Colonic mucosa (tissue), 4 donors: ENCODE measurements at places on chromosomes 12 and 14. TPM values are rescaled to one million over a fixed set of nuclear protein-coding genes. Genes with fewer than 3 reads are reported as not detected.

The ZNF891 gene
- 1.0 TPM for total RNA-seq

The CPNE8 gene
- 11.7 TPM for total RNA-seq

- H3K4me3 ChIP-seq: no peak overlapping the region
- no peaks in the 10 kb centered on the region for H3K36me3 ChIP-seq
- H3K4me1 ChIP-seq: no peaks in the 10 kb centered on the region
- DNase-seq: no peak
- H3K27ac ChIP-seq: no peak overlapping the region
- H3K27me3 ChIP-seq: no peaks in the 10 kb centered on the region
These were observed 517.6 kb upstream of the TMEM132C start for GRCh38 chr12:127749416-127749815.

- H3K27me3 ChIP-seq: no peaks in the 10 kb centered on the region
- no peak overlapping the region for H3K4me3 ChIP-seq
- no peaks in the 10 kb centered on the region for H3K36me3 ChIP-seq
- no peaks in the 10 kb centered on the region for H3K4me1 ChIP-seq
- H3K27ac ChIP-seq: no peak overlapping the region
These were observed 86.6 kb downstream of the KDM2B start for GRCh38 chr12:121494093-121494787.

- H3K4me3 ChIP-seq: no peak overlapping the region
- no peak for DNase-seq
- H3K27me3 ChIP-seq: no peaks in the 10 kb centered on the region
- no peak overlapping the region for H3K27ac ChIP-seq
- H3K4me1 ChIP-seq: no peaks in the 10 kb centered on the region
These were observed 158.9 kb downstream of the SLC15A5 start for GRCh38 chr12:16118586-16118985.

DNA sequence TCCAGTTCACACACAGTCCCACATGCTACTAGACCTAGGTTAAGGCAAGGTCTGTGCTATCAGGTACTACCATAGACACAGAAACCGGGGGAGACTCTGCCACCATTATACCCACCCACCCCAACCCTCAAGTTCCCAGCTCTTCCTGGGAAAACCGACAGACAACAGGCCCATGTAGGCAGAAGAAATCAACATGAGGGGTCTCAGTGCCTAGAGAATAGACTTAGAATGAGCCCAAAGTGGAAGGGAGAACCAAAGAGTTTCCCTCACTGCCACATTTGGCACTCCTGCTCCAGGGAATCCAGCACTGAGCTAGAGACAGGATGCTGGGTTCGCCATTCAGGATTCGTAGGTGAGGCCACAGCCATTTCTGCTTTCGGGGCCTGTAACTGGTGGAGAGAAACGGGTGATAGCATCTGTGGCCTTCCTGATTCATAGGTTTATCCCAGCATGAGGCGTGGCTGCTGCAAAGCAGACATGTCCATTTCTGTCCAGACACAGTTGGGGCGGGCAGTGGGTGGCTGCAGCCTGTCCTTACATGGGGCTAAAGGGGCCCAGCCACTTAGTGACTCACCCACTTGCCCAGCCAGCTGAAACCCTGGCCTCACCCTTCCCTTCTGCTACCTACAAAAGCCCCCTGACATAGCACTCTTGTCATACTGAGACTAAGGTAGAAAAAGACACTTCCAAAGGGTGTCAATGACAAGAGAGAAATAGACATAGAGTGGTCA, 69.4 kb downstream of the IRF2BPL start:
- no peaks in the 10 kb centered on the region for H3K27me3 ChIP-seq
- no peaks in the 10 kb centered on the region for H3K36me3 ChIP-seq
- no peak overlapping the region for H3K4me3 ChIP-seq
- peaks cover 9% of the 10 kb centered on the region for H3K4me1 ChIP-seq
- no peak for DNase-seq
